ENCODE measurements at places on chromosomes 1 and 21.

- DNase-seq = no peak
Measured at GRCh38 chr1:19401535-19401889, 83.8 kb downstream of the CAPZB start.

DNA sequence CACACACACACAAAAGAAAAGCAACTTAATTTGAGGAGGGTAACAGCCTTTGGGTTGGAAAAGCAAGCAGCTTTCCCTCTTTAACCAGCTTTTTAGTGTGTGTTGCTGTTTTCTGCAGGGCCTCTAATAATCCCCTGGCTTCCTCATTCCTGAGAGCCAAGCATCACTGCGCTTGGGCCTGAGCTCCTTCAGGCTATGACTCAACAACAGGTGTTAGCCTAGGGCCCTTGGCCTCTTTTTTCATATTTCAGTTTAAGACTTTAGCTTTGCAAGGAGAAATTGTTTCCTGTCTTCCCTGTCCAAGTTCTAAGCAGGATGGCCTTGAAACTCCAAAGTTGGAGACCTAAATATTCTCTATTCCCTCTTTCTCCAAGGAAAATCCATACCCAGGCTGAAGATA, 26.2 kb upstream of the SNX27 start:
- peak; percentile 68 for DNase-seq

- DNase-seq = no peak
Measured at GRCh38 chr21:29751473-29752185, 188.2 kb downstream of the GRIK1 start.

- DNase-seq = no peak
Measured at GRCh38 chr1:45913183-45913683, 109.8 kb downstream of the MAST2 start.

GRCh38 chr1:174239541-174239940, 80.2 kb downstream of the RABGAP1L start:
- no peak for DNase-seq

GRCh38 chr1:167501515-167502191, 16.7 kb downstream of the CD247 start:
- no peak for DNase-seq

- DNase-seq = no peak
Measured at GRCh38 chr1:30842697-30843354, 65.7 kb downstream of the SDC3 start.

DNA sequence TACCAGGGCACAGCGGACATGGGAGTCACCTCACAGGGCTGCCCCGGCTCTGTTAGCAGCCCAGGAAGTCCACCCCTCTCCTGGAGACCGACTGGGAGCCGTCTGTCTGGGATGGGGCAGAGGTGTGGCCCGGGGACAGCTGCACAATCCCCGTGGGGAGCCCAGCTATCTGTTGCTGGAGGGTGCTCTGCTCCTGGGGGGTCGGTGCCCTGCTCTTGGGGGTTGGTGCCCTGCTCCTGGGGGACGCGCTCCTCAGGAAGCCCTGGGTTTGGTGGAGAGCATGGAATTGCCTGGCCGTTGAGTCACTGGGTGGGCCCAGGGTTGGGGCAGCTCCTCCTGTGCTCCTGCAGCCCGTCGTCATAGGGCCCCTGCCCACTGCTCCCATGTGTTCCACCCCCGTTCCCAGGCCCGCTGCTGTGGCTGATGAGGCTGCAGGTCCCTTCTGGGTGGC, 39.3 kb downstream of the AGPAT3 start:
- DNase-seq = no peak

All from LoVo (cell line).